Type B pancreatic cell (in vitro differentiated cells): ENCODE measurements at places on chromosomes 3 and 15. TPM values are rescaled to one million over a fixed set of nuclear protein-coding genes. Genes with fewer than 3 reads are reported as not detected.

DOCK3 gene
- total RNA-seq: 5.9 and 15.4 TPM in 2 replicates

FAM81A gene
- total RNA-seq: 0.67 and 1.4 TPM in 2 replicates

ROBO2 gene
- 8.4 and 22.7 TPM in 2 replicates for total RNA-seq

ZIC4 gene
- 40.2 TPM in 1 of 2 replicates, not detected in the other for total RNA-seq

CCK gene
- total RNA-seq: 1.3 and 17.7 TPM in 2 replicates

AADACL2 gene
- total RNA-seq: 11.7 and 43.6 TPM in 2 replicates

SLC6A20 gene
- 1.5 and 3.2 TPM in 2 replicates for total RNA-seq

THAP10 gene
- 2.7 and 5.3 TPM in 2 replicates for total RNA-seq

GPR62 gene
- total RNA-seq: 0.17 TPM in 1 of 2 replicates, not detected in the other

A4GNT gene
- total RNA-seq: 0.34 TPM in 1 of 2 replicates, not detected in the other

ZCWPW2 gene
- 0.71 and 0.99 TPM in 2 replicates for total RNA-seq

ZNF385D gene
- total RNA-seq: 2.2 and 7.5 TPM in 2 replicates

POLQ gene
- 6.2 and 12.2 TPM in 2 replicates for total RNA-seq

TM4SF1 gene
- 39.4 and 82.3 TPM in 2 replicates for total RNA-seq

ARNT2 gene
- 14.3 and 22.4 TPM in 2 replicates for total RNA-seq

NSUN3 gene
- 9.6 and 10.7 TPM in 2 replicates for total RNA-seq

FRMD5 gene
- 3.8 and 5.7 TPM in 2 replicates for total RNA-seq

ILDR1 gene
- total RNA-seq: 2.6 and 6.4 TPM in 2 replicates

GDPGP1 gene
- 6.1 and 9.6 TPM in 2 replicates for total RNA-seq

SH3GL3 gene
- total RNA-seq: 10.0 and 35.9 TPM in 2 replicates

CCDC33 gene
- total RNA-seq: 2.2 and 5.0 TPM in 2 replicates

CEP19 gene
- total RNA-seq: 1.1 and 4.5 TPM in 2 replicates
